ENCODE measurements at places on chromosomes 3 and 15. TPM values are rescaled to one million over a fixed set of nuclear protein-coding genes. Genes with fewer than 3 reads are reported as not detected.

WDR72 gene
- total RNA-seq, result not detected

EMC7 gene
- 30.3 TPM for total RNA-seq

CSPG4 gene
- 130 TPM for total RNA-seq

SLC35G2 gene
- total RNA-seq, result 15.3 TPM

ZIC1 gene
- total RNA-seq, result not detected

FBXO40 gene
- not detected for total RNA-seq

EFHB gene
- 0.17 TPM for total RNA-seq

C3orf85 gene
- total RNA-seq, result not detected
